ENCODE measurements at places on chromosomes 6 and 20.

GRCh38 chr6:169960521-169960885 is 209.1 kb downstream of the ERMARD start:
- peak; percentile 46 for DNase-seq

DNA sequence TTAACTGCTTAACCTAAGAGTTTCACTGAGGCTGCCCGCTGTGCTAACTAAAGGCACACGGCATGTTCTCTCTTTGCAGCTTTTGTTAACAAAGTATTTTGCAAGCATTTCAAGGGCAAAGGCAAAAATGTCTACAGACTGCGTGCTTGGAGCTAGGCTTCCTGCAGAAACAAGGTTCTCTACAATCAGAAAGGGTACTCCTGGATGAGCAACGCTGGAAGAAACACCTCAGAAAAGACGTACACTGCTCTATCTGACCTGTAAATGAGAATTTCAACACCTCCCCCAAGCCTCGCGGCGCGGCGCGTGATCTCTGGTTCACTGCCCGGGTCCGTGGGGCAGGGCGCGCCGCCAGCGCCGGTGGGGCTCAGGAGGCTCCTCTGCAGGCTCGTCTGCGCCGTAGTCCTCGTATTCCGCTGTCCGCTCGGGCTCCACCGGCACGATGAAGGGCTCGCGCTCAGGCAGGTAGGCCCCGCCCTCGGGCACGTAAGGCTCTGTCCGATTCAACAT is 120.9 kb downstream of the COL12A1 start:
- DNase-seq = no peak

GRCh38 chr6:3838992-3839867 is 9.9 kb upstream of the FAM50B start:
- no peak for DNase-seq

DNA sequence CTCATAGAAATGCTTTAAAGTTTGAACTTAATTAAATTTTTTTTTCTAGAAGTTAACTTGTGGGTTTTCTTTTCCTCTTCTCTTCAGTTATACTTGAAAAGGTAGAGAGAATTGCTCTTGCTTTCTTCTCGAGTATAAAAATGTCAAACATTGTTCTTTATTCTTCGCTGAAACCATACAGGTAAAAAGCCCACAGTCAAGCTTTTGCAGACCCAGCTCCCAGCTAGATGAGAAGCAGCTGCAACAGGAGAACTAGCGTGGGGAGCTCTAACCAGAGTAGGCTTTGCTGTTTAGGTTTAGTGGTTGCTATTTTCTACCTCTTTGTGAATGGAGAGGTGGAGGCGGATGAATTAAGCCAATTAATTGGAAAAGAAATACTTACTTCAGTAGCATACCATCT is 102.7 kb downstream of the JARID2 start:
- no peak for DNase-seq

GRCh38 chr20:12599494-12599893 is 409.3 kb upstream of the SPTLC3 start:
- DNase-seq = no peak

- DNase-seq = peak; percentile 31
Measured at GRCh38 chr20:701401-702129, 26.0 kb upstream of the SCRT2 start.

DNA sequence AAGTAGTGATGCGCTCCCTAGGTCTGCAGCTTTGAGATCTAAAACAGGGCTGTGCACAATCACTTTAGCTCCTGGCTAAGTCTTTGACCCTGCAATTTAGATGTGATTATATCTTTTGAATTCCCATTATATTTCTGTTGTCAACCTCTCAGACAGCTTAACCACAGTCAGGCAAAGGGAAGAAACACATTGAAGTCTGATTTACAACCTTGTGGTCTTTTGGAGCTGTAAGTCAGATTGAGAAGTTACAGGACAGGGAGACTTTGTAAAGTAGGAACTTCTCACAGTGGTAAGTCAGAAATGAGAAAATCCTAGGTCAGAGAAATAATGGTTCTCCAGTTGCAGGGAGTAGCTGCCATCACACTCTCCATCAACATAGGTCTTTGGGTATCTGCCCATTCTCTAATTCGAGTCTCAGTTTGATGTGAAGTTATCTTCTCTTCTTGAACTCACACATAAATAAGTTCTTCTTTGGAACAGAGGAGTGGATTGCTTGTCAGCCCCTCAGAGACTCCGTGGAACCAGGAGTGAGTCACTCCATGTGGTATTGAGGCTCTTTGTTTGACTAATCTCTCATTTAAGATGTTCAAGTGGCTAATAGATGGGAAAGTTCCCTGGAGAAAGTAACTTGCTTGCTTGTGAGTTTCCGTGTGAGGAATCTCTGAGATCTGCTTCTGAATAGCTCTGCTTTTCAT is 35.0 kb upstream of the SGK1 start:
- no peak for DNase-seq

DNA sequence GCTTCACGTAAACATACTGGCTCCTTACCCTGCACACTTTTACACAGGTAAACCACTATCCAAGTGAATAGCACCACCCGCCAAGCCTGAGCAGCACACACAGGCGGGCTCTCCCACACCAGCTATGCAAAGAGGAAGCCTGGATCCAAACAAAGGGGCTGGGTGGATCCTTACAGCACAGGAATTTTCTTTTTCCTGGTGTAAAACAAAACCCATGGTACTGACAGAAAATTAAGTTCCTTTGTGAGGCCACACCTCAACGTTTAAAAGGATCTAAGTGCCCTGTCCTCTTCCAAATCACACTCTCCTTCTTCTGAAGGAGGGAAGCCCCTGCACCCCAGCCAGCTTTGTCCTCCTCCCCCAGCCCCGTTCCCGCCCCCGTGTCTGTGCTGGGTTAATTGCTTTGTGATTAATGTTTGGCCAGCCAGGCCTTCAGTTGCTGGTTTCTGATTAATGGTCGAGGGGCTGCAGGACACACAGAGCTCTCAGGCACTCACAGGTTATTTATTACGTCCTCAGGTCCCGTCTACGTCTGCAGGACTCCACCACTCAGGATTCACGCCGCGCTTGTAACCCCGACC is 6.1 kb downstream of the DACT2 start:
- no peak for DNase-seq

DNA sequence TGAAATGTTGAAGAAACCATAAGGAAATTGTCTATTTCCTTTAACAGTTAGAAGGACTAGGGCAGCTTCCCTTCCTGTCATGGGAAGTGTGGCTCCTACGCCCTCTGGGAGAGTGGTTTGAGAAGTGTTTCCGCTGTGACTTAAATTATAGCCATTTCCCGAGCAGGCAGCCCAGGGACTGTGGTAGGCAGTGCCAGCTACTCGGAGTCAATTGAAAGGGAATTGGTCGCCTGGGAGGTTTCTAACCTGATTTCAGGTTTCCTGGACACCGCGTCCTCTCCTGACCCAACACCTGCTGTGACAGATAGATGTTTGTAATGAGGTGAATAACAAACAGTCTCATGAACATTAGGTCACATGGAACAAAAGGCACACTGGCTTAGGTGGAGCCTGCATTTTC is 256.1 kb upstream of the PLCB4 start:
- no peak for DNase-seq

- DNase-seq = no peak
Measured at GRCh38 chr20:53655625-53656292, 62.1 kb upstream of the ZNF217 start.

GRCh38 chr6:494394-494793 is 102.8 kb downstream of the IRF4 start:
- DNase-seq = no peak

DNA sequence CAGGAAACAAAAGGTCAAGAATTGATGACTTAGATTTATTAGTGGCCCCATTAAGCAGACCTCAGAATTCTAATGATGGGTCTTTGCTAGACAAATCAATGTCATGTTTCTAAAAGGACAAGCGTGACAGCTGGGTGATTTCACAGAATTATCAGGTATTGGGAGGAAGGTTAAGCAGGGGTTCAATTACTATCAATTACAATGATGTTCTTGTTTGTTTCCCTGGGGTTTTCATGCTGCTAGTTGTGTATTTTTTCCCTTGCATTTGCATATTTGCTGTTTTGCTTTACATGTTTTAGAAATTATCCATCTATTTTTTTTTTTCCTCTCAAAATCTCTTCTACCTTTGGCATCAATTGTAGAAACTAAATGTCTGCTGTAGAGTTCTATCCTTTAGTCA is 27.9 kb downstream of the GNAS start:
- DNase-seq = no peak

GRCh38 chr6:135323202-135323668 is 142.1 kb downstream of the MYB start:
- no peak for DNase-seq

DNA sequence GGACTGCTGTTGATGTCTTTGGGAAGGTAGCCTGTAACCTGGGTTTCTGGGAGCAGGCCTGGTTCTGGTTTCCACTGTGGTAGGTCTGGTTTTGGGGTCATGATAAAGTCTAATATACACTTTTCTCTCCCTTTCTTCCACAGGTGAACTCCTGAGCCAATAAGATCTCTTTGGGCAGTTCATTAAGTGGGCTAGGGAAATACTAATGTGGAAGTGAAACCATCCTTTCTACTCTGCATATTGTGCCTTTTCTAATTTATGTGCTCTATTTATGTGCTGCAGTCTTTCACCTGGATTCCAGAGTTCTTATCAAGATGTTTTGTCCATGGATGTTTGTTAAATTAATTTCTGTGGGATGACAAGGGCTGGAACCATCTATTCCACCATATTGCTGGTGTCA is 165.7 kb upstream of the PTPRK start:
- DNase-seq = no peak

- peak; percentile 78 for DNase-seq
Measured at GRCh38 chr20:44601801-44602204, 19.4 kb downstream of the PKIG start.

- DNase-seq = no peak
Measured at GRCh38 chr20:54004445-54004844, 65.9 kb downstream of the BCAS1 start.

- no peak for DNase-seq
Measured at GRCh38 chr6:135546206-135546605, 48.7 kb upstream of the AHI1 start.

- DNase-seq = no peak
Measured at GRCh38 chr20:59154317-59155013, 9.2 kb upstream of the ZNF831 start.

GRCh38 chr6:13351271-13351670 is 22.9 kb upstream of the TBC1D7 start:
- DNase-seq = no peak

- no peak for DNase-seq
Measured at GRCh38 chr6:38959138-38959537, 89.4 kb upstream of the GLP1R start.

DNA sequence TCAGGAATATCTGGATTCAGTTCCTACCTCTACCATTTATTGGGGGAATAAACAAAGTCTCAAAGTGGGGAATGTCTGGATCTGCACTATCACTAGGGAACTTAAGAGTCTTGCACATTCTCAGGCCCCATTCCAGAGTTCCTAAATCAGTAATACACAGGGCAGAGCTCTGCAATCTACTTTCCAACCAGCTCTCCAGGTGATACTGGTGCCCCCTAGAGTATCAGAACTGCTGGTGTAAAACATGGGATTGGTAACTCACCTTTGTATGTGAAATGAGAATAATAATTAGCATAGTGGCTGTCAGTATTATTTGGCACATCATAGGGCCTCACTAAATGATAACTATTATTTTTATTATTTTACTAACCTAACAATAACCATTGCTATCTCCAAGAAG is 278.8 kb upstream of the IMPG1 start:
- no peak for DNase-seq

GRCh38 chr6:52739627-52740026 is 23.6 kb downstream of the GSTA2 start:
- DNase-seq = no peak

- DNase-seq = no peak
Measured at GRCh38 chr6:130615816-130616215, 211.4 kb upstream of the SMLR1 start.

GRCh38 chr20:43977962-43978361 is 63.3 kb downstream of the TOX2 start:
- no peak for DNase-seq

GRCh38 chr6:125745281-125746018 is 4.0 kb upstream of the HEY2 start:
- no peak for DNase-seq

DNA sequence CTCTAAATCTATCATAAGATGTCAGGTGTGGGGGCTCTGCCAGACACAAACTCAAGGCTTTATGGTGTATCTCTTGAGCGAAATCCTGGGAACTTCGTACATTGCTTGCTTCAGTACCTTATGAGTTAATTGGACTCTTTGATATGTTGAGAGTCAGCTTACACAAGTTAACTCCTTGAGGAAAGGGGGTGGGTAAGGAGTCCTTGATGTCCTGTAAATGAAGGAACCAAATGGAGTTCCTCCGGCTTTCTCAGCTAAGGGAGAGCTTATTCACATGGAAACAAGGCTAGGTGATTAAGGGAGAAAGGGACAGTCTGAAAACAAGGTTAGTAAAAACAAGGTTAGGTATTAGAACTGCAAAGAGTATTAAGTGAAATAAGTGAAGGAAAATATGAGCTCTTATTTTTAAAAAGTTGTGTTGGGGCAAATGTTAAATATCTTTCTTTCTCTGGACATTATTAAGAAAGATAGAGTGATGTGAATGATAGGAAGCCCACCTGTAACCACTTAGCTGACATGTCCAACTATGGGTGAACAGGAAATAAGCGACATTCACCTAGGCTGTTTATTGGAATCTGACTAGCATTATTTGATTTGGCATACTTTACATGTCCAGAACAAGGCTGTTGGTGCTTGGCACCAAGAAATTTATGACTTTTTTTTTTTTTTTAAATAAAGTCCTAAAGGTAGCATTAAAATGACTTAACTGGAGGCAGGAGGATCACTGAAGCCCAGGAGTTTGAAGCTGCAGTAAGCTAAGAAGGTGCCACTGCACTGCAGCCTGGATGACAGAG is 26.5 kb downstream of the GTF2H5 start:
- DNase-seq = no peak

- DNase-seq = no peak
Measured at GRCh38 chr6:148836751-148837150, 89.9 kb downstream of the UST start.

DNA sequence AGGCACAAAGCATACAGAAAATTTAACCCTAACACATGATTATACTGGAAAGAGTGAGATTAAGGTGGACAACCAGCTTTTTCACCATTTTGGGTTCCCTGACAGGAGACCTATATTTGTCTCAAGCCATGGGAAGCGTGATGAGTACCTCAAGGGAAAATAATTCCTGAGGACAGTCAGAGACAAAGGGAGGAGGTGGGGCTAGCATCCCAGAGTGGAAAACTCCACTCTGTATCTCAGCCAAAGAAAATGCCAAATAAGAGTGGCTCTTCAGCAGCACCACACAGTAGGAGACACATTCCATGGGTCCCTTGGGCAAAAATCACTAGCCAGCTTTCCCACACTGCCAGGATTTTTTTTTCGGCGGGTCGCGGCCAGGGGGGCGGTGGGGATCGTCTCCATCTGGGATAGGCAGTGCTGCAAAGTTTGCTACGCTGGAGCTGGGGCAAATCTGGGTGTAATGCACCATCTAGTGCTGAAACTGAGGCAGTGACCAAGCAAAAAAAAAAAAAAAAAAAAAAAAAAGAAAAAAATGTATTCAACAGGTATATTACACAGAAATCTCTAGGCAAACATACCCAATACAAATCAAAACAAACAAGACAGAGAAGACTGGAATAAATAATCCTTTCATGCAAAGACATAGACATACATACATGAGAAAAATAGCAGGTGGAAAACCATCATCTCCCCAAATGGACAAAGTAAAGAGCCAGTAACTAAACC is 77.3 kb upstream of the SLC35F1 start:
- DNase-seq = no peak
